Germinal center (tissue), 1 donor: ENCODE measurements at places on chromosomes 6 and 20.

- no peak for DNase-seq
Measured at GRCh38 chr20:49889001-49889934, 26.1 kb downstream of the SPATA2 start.

DNA sequence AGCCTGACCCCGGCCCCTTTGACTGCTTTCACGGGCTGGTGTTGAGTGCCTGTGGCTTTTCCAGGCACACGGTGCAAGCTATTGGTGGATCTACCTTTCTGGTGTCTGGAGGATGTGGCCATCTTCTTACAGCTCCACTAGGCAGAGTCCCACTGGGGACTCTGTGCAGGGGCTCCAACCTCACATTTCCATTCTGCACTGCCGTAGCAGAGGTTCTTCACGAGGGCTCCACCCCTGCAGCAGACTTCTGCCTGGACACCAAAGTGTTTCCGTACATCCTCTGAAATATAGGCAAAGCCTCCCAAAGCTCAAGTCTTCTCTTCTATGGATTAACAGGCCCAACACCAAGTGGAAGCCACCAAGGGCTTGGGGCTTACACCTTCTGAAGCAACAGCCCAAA is 691.5 kb upstream of the POU3F2 start:
- DNase-seq = no peak

DNA sequence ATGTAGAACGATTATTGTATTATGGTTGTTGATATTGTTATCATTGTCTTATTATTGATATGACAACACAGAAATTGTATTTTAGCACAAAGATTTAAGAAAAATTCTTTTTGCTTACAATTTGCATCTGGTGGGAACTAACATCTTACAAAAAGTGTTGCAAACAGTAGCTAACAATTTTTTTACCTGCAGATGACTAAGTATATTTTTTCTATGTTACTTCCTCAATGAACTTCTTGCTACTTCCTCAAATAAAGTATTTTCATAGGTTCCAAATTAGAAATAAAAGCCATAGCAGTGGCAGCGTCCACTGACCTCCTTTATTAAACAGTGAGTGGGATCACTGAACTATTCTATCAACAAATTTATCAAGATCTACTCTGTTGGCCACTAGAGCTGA is 847.0 kb downstream of the PHF3 start:
- DNase-seq = no peak

GRCh38 chr6:43060034-43060754 is 763 bp downstream of the KLC4 start:
- DNase-seq = no peak

GRCh38 chr6:16361861-16362260 is 123.5 kb downstream of the GMPR start:
- no peak for DNase-seq

DNA sequence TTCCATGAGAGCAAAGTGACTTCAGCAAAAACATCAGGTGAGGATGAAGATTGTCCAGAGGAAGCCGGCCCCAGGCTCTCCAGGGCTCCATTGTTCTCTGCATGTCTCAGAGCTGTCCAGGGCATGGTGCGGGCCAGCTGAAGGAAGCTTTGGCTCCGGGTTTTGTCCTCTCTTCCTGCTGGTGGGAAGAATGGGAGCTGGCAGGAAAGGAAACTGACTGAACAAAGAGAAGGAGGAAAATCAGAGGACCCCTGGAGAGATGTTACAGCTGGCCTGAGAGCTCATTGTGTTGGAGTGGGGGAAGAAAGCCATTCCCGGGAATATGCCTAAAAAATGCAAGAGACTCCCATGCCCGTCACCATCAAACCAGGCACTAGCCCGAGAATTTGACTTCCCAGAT is 27.1 kb downstream of the PRND start:
- no peak for DNase-seq

DNA sequence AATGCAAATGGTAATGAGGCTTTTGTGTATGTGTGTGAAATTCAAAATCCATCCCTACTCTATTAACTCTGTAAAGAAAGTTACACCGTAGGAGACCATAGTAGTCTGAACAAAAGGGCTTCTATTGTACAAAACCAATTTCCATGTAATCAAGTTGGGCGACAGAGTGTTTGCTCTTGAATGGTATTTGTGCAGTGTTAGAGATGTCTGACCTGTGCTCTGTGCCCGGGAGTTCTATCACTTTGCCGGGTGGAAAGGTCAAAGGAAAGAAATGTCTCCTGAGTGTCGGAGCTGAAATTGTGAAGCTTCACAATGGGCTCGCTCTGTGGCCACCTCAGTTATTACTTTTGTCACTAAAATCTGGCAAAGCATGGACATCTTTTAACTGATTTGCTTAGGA is 312.0 kb downstream of the SAMD5 start:
- no peak for DNase-seq

GRCh38 chr20:31682352-31682751 is 40.3 kb downstream of the BCL2L1 start:
- DNase-seq = no peak

DNA sequence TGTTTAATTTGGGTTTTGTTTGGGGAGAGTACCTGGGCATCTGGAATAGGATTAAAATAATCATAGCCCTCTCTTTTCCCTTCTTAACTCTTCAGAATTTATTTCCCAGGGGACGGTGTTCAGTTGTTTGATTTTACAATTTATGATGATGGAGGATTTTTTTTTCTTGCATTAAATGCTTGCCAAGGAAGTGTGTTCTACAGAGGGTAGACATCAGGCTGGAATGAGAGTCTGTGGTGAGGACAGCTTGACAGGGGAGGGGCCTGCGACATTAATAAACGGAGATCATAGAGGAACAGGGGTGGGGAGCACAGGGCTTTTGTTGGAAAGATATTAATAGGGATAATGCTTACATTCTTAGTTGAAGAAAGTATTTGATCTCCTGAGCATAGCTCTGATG is 297.5 kb downstream of the CLIC5 start:
- DNase-seq = no peak

DNA sequence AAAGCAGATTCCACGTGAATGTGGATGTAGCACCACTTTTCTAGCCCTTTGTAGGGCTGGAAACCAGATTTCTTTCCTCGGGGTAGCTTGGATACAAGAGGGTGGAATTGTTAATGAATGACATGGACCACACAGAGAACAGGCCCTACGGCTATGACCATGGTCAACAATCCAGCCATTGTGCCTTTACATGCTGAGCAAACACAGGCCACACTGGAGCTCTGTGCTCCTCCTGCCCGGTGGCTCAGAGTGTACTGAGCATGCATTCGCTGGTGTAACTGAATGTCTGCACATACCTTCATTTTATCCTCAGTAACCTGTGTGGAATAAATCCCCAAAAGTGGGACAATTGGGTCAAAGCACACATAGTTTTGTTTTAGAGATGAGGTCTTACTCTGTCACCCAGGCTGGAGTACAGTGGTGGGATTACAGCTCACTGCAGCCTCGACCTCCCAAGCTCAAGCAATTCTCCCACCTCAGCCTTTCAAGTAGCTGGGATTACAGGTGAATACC is 32.8 kb downstream of the LRP11 start:
- no peak for DNase-seq

DNA sequence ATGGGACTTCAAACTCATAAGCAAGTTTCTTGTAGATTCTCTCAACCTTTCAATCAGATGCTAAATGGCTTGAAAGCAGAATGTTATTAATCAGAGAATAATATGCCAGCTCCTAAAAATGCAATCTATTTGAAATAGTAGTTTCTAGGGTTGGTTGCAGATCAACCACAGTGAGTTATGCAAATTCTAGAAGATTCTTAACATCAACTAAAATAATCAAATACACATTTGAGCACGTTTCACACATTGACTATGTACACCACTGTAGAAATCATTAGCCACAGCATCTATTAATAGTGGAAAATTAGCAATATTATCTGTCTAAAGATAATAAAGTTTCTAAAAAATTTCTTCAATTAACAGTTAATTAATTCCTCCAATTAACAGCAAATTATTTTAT is 141.9 kb upstream of the GJE1 start:
- no peak for DNase-seq

DNA sequence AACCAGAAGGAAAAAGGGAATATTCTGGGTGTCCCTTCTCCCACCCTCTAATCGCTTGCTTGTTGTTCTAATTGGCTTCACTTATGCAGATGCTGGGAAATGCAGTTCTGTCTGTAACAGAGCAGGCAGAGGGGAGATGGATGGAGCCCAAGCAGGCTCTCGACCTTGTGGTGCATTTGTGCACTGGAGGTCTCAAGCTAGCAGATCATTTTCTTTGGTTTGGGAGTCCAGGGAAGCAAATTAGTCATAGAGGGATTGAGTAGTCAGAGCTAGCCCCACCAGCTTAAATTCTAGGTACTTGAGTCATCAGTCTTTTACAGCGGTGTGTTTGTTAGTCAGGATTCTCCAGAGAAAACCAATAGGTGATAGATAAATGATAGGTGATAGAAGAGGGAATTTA is 234.7 kb upstream of the ECI2 start:
- DNase-seq = no peak

- DNase-seq = no peak
Measured at GRCh38 chr6:143059663-143060353, 881 bp upstream of the AIG1 start.

- DNase-seq = no peak
Measured at GRCh38 chr6:68689910-68690309, 54.8 kb downstream of the ADGRB3 start.

DNA sequence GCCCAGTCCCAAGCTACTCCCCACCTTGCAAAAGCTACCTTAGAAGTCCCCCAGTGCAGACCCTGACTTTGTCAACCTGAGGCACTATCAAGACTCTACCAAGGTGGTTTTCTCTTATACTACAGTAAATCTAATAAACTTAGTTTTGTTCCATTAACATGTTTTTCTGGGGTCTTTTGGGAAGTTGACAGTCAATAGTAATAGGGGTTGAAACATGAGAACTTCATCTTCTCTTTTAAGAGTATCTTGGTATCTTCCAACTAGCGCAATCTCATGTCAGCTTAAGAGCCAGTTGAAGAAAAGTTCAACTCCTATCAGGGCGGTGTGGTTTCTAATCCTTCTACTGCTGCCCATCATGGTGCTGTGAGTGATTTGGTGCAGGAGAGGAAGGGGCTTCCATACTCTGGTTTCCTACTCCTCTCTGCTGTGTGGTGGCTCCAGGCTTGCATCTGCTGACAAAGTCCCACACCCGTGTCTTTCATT is 164.2 kb downstream of the FOXA2 start:
- no peak for DNase-seq

GRCh38 chr6:83169106-83169505 is 24.0 kb downstream of the PGM3 start:
- no peak for DNase-seq

DNA sequence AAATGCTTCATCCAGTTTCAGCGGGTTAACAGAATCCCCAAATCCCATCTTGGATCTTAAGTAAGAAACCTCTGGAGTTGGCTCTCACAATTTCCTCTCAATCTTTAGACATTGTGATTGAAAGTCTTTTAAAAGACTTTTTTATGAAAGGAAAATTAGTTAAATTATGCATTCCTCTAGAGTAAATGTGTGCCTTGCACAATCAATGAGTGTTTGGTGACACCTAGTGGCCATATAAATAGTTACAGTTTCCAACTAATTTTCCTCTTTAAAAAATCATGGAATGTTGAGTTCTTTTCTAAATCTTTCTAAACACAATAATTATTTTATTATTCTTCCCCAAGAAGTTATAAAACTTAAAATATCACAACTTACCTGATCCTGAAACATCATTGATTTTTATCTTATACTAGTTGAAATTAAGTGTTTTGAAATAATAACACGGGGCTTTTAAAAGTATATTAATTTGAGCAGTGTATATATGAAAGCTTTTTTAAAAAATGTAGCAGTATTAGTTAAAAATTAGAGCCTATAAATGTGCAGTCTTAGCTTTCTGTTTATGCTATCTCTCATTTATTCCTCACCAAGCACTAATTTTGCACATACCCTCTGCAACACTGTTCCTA is 66.4 kb downstream of the PKHD1 start:
- DNase-seq = peak; percentile 6

GRCh38 chr6:155890409-155890808 is 434.8 kb upstream of the NOX3 start:
- DNase-seq = no peak

- DNase-seq = no peak
Measured at GRCh38 chr6:146305092-146305491, 238.5 kb upstream of the RAB32 start.

GRCh38 chr20:3041854-3042409 is 1.5 kb upstream of the GNRH2 start:
- DNase-seq = no peak

GRCh38 chr20:57177636-57178280 is 88.7 kb downstream of the BMP7 start:
- no peak for DNase-seq

- DNase-seq = no peak
Measured at GRCh38 chr6:167053895-167054530, 54.8 kb downstream of the CEP43 start.

DNA sequence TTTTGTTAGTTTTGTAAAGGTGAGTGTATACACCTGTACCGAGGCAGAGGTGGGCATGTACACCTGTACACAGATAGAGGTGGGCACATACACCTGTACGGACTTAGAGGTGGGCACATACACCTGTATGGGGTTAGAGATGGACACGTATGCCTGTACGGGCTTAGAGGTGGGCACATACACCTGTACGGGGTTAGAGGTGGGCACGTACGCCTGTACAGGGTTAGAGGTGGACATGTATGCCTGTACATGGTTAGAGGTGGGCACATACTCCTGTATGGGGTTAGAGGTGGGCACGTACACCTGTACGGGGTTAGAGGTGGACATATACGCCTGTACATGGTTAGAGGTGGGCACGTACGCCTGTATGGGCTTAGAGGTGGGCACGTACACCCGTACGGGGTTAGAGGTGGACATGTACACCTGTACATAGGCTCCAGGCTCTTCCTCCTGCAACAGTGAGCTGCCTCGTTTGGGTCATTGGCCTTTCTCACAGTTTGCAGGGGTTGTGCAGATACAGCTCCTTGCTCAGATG is 63.7 kb downstream of the PHACTR3 start:
- DNase-seq = no peak

GRCh38 chr6:47252633-47253032 is 57.1 kb downstream of the TNFRSF21 start:
- no peak for DNase-seq

DNA sequence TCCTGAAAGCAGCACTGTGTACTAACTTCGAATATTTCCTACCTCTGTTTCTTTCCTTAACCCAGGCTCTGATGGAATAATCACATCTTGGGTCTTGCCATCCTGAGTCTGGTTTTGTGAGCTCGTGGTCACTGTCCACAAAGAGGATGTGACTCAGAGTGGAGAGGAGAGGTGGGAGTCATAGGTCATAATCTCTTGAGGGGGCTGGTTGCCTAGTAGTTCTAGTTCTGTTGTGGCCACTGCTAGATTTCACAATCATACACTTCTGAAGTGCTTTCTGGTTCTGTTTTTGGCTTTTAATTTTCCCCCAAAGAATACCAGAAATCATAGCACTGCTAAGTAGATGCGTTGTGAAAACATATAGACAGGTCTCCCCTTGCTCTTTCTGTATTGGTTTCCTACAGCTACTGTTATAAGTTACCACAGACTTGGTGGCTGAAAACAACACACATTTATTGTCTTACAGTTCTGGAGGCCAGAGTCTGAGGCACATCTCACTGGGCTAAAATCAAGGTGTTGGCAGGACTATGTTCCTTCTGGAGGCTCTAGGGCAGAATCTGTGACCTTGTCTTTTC is 102.8 kb downstream of the NRSN1 start:
- DNase-seq = no peak

GRCh38 chr6:130050230-130050629 is 31.8 kb downstream of the L3MBTL3 start:
- no peak for DNase-seq
